ENCODE measurements at places on chromosomes 13 and 19.

DNA sequence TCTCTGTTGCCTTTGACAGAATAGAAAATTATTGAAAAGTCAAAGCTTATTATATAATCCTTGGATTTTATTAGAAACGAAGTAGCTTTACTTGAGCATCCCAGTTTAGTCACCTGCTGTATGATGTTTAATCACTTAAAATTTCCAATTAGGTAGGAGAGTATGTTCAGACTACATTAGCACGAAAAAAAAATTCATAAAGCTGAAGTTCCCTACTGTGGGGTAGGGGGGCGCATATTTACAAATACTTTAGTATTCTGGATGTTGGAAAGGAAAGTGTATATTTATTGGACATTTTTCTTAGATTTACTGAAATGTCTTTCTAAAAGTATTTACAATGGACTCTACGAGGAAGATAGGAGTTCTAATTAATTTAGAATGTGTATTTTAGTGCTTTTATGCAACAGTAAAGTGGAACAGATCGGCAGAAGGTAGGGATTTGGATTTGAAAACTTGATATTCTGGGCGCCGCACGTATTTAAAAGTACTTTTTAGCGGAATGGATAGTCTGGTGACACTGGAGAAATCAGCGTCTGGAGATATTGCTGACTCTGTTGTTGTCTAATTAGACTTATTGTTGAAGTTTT lies 1.9 kb downstream of the CDK8 start:
- no peak for DNase-seq

- no peak for DNase-seq
These were observed 7.4 kb downstream of the C19orf25 start for GRCh38 chr19:1471515-1472160.

GRCh38 chr19:34994286-34994642 lies 5.9 kb upstream of the GRAMD1A start:
- no peak for DNase-seq

DNA sequence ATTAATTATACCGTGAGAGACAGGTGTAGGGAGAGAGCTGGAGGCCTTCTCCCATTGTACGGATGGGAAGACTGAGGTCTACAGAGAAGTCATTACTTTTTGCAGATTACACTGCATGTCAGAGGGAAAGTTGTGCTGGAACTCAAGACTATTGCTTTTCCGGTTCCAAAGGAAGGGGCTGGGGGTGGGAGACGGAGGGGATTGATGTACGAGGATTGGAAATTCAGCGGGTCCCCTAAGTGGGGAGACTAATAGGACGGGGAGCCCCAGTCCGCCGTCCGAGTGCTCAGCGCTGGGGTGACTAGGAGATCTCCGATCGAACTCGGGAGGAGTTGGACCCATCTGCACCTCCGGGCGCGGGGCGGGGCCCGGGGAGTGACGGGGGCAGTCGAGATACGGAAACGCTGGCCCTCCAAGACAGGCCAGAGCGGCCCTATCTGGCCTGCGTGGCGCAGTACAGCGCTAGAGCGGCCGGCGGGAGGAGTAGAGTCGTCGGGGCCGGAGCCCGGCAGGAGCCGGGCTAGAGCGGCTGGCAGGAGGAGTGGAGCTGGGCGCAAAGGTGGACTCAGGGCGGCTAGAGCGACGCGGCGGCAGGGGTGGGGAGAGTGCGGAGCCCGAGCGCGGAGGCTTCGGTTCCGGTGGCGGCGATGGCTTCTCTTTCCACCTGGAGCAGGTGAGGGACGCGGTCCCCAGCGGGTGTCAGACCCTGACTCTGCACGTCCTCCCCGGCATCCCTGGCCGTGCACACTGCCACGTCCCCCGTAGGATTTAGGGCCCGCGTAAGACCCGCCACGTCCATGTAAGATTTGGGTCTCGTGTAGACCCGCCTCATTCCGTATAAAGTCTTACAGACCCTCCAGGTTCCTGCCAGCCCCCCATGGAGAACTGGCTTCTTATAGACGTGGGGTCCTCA lies 1.1 kb downstream of the ARHGEF1 start:
- peak; percentile 83 for DNase-seq

- DNase-seq, result no peak
These were observed 2.2 kb downstream of the TSC22D1 start for GRCh38 chr13:44573790-44574465.

GRCh38 chr19:18696023-18696422 lies 12.5 kb downstream of the CRTC1 start:
- no peak for DNase-seq

Data from CD8-positive, alpha-beta memory T cell (primary cell).